T-cell (primary cell): ENCODE measurements at places on chromosomes 2 and 18.

DNA sequence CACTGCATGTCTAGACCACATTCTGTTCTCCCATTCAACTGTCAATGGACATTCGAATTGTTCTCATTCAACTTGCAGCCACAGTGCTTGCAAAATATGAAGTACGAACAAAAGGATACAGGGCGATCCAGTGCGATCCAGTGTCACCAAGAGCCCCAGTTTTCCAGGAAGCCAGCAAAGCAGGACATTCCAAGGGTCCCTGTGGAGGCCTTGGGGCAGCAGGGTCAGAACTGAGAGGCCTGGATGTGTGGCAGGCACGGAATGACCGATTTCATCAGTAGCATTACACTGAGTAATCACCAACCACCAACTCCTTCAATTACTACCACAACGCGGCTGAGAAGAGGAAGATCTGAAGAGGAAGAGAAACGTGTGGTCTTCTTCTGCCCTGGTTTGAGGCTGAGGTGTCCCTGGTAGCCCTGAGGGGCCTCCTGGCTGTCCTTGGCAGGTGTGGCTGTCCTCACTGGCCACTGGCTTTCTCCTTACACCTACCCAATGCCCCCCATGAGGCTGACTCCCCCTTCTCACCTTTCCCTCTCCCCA lies 172.7 kb upstream of the FHL2 start:
- no peak for DNase-seq

DNA sequence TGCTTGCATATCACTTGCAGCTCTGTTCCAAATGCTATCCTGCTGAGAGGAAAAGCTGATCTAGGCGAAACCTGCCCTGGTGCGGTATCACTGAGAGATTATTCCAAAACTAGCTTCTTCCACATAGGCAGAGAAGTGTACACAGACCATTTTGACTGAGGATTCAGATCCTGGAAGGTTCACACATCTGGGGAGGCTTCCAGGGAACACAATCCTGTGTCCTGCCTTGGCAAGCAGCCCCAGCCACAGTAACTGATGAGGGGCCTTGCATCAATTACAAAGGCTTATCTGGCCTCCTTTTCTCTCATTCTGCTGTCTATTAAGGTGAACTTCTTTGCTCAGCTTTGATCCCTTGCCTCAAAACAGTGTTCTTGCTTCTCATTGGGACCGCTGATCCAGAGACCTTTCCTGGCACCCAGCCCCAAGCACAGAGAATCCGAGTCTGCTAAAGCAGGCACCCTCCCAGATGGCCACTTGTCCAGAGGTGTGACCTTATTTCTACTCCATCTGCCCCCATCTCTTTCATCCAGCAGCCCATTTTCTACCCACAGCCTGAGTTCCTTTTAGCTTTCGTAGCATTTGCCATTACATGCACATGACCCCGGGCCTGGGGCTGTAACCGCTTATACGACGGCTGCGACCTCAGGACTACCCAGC lies 52.3 kb upstream of the ZFP36L2 start:
- DNase-seq: no peak

DNA sequence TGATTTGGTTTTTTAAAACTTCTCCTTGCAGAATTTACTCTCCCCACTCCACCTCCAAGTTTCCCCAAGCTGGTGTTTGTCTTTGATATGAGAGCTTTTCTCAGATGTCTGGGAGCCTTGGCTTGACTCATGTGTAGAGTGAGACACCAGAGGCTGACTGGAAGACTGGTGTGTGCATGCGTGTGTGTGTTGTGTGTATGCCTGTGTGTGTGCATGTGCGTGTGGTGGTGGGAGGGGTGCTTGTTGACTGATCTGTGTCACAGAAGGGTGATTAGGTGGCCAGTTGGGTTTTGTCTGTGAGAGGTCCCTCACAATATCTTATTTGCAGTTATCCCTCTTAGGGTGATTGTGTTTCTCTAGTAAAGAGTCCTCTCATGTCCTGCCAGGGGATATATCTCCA lies 50.5 kb upstream of the HPCAL1 start:
- no peak for DNase-seq

DNA sequence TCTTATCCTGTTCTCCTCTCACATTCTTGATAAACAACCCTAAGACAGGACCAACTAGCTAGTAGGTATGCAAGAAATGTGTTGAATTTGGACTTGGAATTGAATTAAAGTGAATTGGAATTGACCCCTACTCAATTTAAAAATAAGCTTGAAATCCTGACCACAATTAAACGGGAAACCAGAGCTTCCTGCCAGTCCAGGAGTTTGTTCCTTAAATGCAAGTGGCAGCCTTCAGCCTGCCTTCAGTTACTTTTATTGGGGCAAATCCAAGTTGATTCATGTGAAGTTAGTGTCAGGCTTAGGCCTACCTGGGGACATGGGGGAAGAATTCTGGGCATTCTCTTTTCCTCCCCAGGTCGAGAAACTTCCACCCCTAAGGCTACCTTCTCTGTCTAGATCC lies 457.6 kb downstream of the BCL11A start:
- DNase-seq: no peak

DNA sequence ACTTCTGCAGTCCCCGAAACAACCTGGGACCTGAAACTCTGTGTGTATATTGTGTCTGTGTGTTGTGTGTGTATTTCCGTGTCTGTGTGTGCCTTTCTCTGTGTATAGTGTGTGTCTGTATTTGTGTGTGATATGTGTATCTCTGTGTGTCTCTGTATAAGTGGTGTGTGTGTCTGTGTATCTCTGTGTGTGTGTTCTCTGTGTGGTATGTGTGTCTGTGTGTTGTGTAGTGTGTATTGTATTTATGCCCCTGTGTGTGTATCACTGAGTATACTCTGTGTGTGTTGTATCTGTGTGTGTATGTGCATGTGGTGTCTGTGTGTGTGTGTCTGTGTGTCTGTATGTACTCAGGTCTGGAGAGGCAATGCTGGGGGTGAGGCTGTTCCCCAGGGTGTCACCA lies 11.6 kb downstream of the CASP8 start:
- no peak for DNase-seq

GRCh38 chr2:164514491-164514890 lies 106.8 kb downstream of the GRB14 start:
- no peak for DNase-seq

- no peak for DNase-seq
Observed at GRCh38 chr2:76197842-76198448, 487.2 kb upstream of the GCFC2 start.

- DNase-seq: no peak
Observed at GRCh38 chr2:18993756-18994338, 364.6 kb downstream of the OSR1 start.

DNA sequence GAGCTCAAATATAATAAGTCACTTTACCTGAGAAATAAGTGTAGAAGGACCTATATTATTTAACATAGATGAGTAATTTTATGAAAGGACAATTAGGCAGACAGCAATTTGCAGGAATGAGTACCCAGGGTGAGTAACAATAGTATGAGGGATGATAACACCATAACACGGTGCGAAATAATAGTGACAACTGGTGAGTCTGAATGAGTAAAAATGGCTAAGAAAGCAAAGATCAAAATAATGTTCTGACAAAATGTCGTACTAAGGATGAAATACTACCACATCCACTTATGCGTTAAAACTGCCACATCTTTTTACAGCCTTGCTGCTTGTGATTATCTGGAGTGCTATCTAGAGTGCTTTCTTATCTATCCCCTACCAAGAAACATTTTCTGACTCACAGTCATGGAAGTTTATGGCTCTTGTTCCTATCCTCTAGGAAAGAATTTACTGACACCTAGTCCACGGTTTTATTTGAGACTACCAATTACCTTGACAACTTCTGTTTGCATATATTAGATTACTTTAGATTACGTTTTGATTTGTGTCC lies 929.7 kb downstream of the LRP1B start:
- DNase-seq: no peak

DNA sequence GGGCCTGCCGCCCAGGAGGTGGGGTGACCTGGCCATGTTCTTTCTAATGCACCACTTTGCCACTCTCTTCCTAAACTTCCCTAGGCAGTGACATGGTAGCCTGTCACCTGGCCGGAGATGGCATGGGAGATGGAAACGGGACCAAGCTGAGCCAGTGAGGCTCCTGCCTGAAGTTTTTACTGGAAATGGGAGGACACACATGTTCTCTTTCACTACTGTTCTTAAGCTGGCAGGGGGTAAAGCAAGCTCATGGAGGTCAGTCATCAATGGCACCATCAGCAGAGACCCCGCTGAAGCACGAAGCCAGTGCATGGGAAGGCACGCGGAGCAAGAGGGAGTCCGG lies 50.7 kb downstream of the ATIC start:
- DNase-seq: no peak

DNA sequence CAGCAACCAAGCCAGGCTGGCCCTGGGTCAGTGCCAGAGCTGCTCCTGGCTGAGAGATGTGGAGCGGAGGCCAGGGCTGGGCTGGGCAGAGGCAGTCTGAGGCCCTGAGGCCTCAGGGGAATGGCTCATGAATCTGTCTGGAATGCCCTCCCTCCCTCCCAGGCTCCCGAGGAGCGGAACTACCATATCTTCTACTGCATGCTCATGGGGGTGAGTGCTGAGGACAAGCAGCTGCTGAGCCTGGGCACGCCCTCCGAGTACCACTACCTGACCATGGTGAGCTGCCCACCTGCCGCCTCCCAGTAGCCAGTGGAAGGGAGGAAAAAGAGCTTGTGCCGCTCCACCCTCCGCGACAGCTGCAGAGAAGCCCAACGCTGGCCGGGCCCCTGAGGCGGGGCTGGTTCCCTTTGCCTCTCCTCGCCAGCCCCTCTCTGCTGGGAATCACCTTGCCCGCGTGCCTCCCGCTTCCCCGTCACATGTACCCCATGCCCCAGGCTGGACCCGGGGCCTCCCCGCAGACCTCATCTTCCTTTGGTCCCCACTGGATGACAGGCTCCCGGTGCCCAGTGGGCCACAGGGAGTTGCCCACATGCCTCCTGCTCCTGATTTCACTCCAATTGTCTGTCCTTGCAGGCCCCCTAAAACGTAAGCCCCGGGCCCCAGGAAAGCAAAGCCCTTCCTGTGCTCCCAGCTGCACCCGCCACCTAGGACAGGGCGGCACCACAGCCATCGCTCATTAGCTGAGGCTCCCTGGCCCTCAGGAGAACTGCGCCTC lies 41.1 kb downstream of the MYO7B start:
- no peak for DNase-seq

DNA sequence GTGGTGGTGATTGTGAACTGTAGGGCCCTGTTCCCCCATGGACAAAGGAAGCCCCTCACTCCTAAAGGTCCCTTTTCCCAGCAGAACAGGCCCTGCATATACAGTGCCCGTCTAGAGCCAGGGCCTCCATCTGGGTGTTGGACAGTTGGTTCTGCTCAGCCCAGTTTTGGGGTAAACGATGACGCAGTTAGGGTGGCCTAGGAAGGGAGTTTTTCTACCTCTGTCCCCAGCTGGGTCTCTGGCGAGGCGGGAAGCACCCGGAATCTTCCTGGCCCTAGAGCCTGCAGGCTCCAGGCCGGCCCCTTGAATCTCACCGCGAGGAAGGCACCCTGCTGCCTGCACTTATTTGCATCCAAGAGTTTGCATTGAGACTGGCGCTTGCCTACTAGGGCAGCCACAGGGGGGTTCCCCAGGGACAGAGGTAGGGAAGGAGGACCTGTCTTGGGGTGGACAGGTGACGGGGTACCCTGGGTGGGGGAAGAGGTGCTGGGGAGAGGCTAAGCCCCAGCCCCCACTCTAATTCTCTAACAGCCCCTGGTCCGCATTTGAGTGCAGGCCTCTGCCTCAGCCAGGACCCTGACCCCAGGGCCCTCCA lies 529 bp upstream of the MTA3 start:
- no peak for DNase-seq

DNA sequence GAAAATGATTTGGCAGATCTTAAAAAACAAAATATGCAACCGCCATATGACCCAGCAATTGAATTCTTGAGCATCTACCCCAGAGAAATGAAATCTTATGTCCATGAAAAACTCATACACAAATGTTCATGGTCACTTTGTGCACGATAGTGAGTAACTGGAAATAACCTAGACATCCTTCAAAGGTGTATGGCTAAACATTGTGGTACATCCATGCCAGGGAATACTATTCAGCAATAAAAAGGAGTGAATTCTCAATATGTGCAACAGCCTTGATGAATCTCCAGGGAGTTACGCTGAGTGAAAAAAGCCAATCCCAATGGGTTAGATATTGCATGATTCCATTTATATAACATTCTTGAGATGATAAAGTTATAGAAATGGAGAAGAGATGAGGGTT lies 112.7 kb upstream of the SMAD2 start:
- DNase-seq: no peak

DNA sequence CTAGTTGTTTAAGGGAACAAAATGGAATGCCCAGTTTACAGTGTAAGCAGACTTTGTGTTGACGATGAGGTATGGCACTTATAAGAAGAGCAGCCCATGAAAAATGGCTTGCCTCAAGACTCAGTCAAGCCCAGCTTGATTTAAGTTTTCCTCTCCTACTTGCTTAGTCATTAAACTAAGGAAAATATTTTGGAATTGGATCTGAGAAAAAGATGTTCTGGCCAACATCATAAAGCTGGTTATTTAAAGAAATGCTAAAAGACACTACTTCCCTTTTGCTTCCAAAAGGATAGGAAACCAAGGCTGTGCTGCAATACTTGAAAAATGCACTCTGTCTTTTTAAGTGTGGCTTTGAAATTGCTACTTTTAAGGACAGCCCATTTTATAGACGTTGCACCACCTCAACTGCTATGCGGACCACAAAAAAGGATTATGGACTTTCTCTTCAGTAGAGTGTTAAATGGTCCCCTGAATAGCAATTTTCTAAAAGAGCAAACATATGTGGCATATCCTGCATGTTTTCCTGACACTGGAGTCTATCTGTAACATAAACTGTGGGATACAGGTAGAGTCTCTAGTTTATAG lies 32.1 kb downstream of the CCDC141 start:
- DNase-seq: no peak

DNA sequence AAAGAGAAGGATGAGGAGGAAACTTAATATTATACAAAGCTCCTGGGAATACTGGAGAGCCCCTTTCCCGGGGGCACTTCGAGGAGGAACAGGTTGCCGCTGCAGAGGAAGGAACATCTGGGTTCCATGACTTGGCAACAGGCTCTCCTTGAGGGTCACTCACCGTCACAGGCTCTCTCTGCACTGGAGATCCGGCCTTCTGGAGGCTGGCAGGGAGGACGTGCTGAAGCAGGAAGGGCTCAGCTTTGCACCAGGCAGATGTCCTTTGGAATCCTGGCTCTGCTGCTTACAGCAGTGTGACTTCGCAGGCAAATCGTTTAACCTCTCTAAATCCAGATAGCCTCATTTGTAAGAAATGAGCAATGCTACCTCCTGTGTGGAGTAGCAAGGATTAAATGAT lies 2.9 kb upstream of the DPYSL5 start:
- no peak for DNase-seq
